ENCODE measurements at places on chromosomes 12 and 14.
A peak's percentile ranks its signal among the peaks of the same experiment; 100 is the strongest.

DNA sequence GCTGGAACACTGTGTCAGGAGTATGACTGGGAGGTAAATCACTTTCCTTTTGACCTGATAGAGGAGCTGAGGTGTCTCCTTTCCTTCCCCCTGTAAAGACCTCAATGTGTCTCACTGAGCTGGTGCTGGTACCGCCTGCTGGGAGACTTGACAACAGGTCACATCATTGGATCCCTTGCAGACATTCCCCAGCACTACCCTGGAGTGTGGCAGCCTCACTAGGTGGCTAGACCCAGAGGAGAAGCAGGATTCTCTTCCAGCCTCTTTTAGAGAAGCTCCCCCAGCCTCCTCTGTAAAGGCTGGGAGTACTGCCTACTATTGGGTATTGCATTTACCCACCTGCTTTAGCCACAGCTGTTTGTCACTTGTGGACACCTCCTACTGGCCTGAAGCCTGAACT is 223.9 kb downstream of the ADGRD1 start:
- no peak for DNase-seq

GRCh38 chr14:60636879-60637478 is 12.3 kb downstream of the SIX1 start:
- DNase-seq = no peak

GRCh38 chr14:68583548-68584280 is 209.2 kb downstream of the ZFP36L1 start:
- DNase-seq = no peak

DNA sequence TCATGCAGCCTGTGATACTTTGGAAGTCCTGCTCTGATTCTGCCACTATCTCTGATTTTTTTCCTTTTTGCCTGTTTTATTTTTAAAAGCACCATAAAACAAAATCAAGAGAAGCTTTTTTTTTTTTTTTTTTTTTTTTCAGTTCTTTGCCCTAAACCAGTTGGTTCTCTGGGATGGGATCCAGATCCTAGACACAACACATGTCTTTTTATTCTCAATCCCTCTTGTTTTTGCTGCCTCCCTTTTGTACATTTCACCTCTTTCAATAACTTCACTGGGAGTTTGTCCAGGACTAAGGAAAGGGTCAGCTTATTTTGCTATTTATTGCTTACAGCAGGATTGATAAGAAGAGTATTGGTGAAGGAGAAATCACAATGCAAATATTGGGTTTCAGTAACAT is 139.4 kb downstream of the GRIP1 start:
- DNase-seq = no peak

GRCh38 chr14:72892103-72892878 is 1.6 kb downstream of the DPF3 start:
- peak; percentile 20 for DNase-seq

DNA sequence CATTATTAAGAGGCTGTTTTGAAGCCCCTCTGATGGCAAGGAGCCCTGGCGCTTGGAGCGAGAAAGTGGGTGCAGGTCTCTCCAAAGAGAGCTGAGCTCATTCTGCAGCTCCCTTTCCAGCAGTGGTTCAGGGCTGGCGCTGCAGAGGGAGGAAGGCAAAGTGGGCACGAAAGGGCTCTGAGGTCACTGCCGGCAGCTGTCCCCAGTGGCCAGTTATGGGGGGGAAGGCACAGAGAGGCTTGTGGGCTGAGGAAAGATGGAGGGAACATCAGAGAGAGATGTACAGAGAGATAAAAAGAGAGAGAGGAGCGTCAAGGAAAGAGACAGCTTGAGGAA is 75.2 kb upstream of the TBX5 start:
- no peak for DNase-seq

- no peak for DNase-seq
Measured at GRCh38 chr12:6977653-6978052, 6.9 kb downstream of the EMG1 start.

GRCh38 chr12:15831315-15831978 is 42.3 kb upstream of the EPS8 start:
- no peak for DNase-seq

GRCh38 chr14:33767586-33768457 is 183.1 kb downstream of the EGLN3 start:
- no peak for DNase-seq

GRCh38 chr14:100363053-100363452 is 39.9 kb downstream of the SLC25A47 start:
- no peak for DNase-seq

- DNase-seq = no peak
Measured at GRCh38 chr12:113368331-113368730, 9.9 kb downstream of the PLBD2 start.

DNA sequence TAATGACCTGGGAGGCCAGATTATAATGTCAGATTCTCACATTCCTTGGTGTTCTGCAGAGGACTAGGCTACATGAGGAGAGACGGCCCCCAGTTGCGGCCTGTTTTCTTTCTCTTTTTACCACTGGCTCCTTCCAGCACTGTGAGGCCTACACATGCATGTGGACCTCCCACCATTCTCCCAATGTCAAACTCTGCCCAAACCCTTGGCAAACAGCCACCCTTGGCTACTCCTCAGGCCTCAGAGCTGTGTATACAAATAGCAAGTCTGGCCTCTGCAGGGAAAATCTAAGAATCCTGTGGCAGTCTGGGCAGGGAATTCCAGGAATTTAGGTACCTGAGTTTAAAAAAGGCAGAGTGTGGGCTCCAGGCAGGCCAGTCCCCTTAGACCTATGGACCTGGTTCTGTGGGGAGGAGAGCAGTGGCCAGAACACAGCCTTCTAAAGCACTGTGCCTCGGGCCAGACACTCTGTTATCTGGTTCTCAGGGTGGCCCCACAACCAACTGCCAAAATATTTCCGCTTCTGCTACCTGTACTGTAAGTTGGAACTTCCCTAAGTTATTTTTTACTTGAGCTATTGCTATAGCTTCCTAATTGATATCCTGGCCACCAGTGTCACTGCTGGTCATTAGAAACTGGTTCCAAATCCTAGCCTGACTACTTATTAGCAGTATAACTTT is 19.9 kb upstream of the NEDD1 start:
- no peak for DNase-seq

DNA sequence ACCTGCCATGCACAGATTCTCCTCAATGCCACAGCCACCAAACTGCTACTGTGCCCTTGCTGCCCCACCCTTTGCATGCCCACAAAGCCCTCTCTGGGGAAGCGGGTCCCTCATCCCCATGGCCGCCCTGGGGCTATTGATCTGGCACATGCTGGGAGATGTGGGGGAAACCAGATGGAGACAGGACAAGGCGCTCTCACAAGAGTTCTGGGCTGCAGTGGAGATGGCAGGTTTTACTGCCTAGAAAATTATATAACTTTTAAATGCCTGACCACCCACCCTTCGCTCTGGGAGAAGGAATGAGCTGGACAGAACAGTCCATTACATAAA is 10.6 kb upstream of the PIP4K2C start:
- no peak for DNase-seq

DNA sequence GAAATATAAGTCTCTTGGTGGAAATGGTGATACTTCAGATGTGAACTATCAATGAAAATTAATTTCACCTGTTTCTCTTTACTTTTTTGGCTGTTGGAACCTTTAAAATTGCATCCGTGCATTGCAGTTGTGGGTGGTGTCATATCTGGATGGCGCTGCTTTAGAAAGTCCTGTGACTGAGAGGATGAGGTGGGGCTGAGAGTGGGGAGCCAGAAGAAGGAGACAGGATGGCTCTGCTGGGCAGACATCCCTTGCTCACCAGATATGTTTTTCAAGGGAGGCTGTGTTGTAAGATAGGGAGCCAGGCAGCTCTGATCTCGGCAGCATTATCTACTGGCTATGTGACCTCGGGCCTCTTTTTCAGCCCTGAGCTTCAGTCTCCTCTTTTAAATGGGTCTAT is 12.7 kb downstream of the ASB2 start:
- DNase-seq = no peak

GRCh38 chr12:57280211-57281062 is 29.4 kb upstream of the STAC3 start:
- DNase-seq = peak; percentile 66

DNA sequence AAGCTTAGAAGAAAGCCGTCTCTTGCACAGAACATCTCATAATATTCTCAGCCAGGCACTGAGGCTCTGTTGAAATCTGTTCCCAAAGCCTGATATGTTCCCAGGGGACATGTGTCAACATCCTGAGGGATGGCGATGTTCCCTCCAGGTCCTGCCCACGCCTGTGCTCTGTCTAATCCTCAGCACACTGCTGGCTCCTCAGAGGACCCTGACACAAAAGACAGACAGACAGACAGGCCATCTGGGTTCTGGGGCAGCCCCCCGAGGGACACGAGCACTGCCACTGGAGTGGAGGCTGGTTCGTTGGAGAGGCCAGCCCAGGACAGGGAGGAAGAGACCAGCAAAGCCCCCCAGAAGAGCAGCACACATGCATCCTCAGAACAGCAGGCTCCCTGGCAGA is 27.8 kb downstream of the CHGA start:
- DNase-seq = no peak

DNA sequence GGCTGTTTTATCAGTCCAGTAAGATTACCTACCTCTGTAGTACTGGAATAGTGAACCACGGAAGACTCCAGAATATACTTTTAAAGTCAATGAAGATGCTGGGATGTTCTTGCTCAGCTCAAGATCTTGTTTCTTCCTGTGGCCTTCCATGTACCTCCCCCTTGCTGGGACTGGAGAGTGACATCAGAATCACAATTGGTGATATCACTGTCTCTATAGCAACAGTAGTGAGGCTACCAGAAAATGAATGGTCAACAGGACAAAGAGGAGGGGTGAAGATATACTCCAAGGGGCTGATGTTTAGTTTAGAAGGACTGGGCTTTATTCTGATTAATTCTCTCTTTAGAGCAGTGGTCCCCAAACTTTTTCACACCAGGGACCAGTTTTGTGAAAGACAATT is 3.8 kb downstream of the AKAP3 start:
- DNase-seq = no peak

GRCh38 chr12:132276827-132277373 is 52.5 kb downstream of the GALNT9 start:
- DNase-seq = no peak

GRCh38 chr14:61342486-61342885 is 21.1 kb downstream of the PRKCH start:
- DNase-seq = peak; percentile 66

GRCh38 chr12:8773461-8773860 is 49.0 kb upstream of the A2ML1 start:
- no peak for DNase-seq

DNA sequence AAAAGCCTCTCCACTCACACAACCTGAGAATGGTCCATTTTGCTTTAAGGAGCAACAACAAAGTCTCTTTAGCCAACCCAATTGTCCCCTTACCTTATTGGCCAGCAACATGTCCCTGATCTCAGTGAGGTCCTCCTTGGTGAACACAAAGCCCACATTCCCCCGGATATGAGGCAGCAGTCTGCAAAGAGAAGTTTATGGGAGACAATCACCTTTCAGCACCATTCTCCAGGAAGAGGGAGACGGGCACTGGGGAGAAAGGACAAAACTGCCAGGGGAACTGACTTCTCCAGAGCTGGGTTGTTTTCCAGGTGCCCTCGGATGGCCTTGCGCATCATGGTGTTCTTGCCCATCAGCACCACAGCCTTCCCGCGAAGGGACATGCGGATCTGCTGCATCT is 1.9 kb downstream of the RPLP0 start:
- DNase-seq = no peak

DNA sequence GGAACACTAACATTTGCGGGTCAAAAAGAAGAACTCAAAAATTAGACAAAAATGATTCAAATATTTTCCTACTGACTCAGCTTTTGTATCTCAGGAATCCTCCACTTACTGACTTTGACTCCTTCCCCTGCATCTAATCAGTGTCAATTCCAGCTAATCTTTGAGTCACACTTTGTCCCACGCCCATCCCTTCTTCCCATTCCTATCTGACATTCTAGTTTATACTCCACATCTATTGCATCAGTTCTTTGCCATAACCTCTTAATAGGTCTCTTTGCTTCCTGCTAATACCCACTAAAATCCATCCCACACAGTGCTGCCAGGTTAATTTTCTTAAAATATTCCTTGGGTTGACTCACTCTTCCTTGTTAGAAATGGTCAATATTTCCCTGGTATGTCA is 19.1 kb downstream of the BBS10 start:
- DNase-seq = no peak

DNA sequence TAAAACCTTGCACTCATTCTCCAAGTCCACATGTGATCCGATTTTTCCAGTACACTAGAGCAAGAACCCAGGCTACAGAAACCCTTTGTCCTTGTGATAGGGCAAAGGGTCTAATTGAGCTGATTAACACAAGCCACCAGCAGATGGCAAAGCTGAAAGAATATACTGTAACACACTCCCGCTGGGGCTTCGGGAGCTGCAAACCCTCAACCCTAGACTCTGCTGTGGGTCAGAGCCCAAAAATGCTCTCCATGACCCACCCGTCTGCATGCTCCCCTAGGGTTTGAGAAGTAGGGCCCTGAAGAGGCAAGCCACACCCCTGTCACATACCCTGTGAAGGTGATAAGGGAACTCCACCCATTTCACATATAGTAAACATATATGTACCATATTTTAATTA is 33.6 kb upstream of the PCNX1 start:
- no peak for DNase-seq

DNA sequence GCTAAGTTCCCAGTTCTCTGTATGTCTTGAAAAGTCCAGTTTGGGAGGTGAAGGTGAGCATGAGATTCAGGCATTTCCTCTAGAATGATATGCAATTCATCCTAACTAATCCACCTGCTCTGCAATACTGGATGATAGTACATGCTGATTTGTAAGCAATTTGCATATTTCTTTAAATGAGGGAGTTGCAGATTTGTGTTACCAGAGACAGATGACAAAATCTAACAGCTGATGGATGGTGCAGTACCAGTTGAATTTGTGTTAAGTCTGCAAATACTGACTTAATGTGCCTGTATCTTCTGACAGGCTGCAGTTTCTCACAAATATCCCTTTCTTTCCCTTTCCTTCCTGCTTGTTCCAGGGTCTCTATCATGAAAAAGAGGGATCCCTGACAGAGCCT is 76.4 kb upstream of the MBIP start:
- no peak for DNase-seq

- peak; percentile 46 for DNase-seq
Measured at GRCh38 chr12:2691345-2692071, 103.3 kb upstream of the FKBP4 start.

DNA sequence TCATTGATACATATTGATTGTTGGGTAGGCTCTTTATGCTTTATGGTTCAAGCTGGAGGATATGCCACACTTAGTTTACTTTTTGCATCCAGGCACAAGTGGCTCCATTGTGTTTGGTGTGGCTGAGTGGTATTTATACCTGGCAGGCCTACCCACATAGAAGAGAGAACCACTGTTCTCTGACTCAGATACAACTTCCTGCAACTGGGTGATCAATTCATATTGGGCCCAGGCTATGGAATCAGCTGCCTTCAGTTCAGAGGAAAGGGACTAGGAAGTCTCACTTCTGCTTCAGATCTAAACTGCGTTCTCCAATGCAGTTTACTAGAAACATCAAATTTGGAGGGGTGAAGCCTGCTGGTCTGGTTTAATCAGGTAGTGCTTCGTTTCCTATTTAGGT is 49.8 kb upstream of the LRRK2 start:
- no peak for DNase-seq

GRCh38 chr14:82055515-82056115 is 522.0 kb upstream of the SEL1L start:
- DNase-seq = no peak

- no peak for DNase-seq
Measured at GRCh38 chr12:101480849-101481248, 5.7 kb downstream of the SPIC start.
